ENCODE measurements at places on chromosomes 4 and X.

GRCh38 chr4:46886711-46887110, 22.3 kb downstream of the COX7B2 start:
- no peak for DNase-seq

GRCh38 chr4:138037696-138038095, 204.5 kb downstream of the SLC7A11 start:
- DNase-seq: no peak

GRCh38 chr4:119671205-119671604, 42.6 kb upstream of the PDE5A start:
- no peak for DNase-seq

DNA sequence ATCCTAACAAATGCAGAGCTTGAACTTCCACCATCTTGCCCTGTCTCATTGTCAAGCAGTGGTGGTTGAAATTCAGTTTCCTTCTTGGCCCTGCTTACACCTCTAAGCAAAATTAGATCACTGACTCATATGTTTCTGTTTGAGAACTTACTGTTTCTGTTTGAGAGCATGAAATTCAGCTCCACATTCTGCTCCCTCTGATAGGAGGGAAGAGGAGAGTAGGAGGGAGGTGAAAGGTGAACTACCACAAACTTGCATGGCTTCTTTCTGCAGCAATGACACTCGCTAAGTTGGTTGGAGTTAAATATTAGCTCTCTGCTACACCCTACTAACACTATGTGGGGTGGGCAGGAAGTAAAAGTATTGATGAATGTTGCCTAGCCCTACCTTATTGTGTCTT, 117.8 kb upstream of the EDA2R start:
- DNase-seq: no peak

DNA sequence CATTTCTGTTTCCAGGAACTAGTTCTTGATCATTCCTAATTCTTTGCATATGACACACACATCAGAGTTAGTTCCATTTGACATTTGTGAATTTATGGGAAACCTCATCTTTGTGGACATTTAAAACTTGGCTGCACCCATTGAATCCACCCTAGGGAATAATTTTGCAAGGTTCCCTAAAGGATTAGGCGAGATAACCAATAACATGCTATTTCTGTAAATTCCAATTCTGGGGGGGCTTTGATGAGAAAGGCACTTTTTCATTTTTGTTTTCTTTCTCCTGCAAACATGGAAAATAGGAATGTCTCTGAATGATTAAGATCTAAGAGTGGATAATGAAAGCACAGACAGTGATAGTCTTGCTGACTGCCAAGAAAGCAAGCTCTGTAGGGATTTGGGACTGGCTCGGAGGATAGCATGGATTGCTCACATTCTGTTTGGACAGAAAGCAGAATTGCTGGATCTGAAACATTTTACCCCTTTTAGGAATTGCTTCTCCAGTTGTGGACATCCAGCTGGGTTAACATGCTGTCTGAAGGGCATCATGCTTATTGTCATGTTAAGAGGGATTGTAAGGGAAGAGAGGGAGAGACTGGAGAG, 145.1 kb downstream of the NHS start:
- DNase-seq: no peak

DNA sequence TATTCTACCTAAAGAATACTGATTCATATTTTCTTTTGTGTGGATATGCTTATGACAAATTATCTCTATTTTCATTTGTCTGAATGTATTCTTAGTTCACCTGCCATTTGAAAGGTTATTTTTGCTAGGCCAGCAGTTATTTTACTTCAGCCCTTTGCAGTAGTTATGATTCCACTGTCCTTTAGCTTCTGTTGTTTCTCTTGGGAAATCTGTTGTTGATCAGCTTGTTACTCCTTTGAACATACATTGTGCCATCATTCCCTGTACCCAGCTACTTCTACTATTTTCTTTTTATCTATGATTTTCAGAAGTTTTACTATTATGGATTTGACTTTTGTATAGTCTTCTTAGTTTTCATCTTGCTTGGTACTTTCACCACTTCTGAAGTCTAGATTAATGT, 37.2 kb downstream of the RBM46 start:
- no peak for DNase-seq

DNA sequence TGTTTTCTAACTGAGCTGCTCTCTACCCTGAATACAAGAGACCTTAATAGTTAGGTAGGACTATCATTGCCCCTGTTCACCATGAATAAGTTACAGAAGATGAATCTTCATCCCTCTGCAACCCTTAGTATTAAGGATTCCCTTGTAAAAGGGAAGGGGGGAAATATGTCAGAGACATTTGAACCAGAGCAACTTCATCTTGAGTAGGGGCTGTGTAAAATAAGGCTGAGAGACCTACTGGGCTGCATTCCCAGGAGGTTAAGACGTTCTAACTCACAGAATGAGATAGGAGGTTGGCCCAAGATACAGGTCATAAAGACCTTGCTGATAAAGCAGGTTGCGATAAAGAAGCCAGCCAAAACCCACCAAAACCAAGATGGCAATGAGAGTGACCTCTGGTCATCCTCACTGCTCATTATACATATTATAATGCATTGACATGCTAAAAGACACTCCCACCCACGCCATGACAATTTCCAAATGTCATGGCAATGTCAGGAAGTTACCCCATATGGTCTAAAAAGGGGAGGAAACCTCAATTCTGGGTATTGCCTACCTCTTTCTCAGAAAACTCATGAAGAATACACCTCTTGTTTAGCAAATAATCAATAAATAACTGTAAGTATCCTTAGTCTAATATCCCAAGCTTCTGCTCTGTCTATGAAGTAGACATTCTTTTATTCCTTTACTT, 19.5 kb upstream of the TMPRSS11B start:
- DNase-seq: no peak

- no peak for DNase-seq
These were observed 235.7 kb downstream of the NKX6-1 start for GRCh38 chr4:84263415-84263814.

DNA sequence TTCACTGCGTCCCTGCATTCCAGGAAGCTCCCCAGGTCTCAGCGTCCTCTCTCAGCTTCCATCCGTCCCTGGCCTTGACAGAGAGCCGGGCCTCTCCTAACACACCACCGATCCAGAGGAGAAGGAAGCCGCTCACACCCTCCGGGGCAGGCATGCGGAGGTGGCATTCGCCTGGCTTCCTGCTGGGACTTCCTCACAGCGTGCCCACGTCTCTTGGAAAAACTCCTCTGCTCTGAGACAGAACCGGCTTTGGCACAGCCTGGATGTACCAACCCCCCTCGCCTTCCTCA, 3.2 kb downstream of the CTAG2 start:
- DNase-seq: no peak

DNA sequence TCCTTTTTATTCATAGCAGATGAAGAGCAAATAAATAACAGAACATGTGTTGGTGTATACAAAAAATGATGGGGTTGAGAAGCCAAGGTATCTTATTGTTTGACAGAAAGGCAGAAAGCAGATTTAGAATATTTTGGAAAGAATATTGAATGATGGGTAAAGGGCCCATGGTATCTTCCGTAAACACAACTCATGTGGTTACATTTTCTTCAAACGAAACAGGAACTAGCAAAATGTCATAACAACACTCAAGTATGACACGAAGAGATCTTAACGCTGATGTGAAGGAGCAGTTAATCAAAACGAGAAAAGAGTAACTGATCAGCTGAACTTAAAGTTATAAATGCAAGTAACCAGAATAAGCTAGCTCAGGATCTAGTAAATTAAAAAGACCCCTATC, 195.7 kb upstream of the GK2 start:
- no peak for DNase-seq

- no peak for DNase-seq
These were observed 63.7 kb upstream of the PDGFRA start for GRCh38 chr4:54165438-54165837.

DNA sequence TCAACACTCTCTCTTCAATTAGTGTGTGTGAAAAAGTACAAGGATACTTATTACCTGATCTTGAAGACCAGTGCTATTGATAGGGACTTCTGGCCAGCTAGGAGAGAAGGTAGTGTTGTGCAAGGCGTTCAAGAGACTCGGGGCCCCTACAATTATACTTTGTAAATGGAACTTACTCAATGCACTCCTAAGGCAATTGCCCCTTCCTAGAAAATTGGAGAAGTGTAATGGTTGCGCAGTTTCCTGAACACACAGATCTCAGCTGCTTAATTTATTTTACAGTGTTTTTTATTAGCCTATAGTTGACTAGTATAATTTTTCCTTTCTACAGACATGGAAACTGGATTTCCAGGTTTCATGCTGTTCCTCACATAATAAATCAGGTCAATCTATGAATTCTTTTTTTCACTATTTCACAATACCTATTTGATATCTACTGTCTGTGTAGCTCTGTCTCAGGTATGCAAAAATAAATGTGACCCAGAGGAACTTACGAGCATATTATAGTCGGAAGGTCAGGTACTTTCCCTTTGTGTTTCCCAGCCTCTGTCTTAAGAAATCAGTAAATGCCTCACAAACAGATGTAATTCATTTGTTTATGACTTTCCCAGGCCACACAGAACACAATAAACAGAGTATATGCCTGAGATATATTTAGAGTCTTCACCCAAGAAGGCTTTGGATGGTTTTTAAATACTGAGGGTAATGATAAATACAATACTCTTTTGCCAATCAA, 89.1 kb upstream of the TET2 start:
- no peak for DNase-seq

- DNase-seq: no peak
These were observed 115.7 kb upstream of the GPC4 start for GRCh38 chrX:133530960-133531359.

DNA sequence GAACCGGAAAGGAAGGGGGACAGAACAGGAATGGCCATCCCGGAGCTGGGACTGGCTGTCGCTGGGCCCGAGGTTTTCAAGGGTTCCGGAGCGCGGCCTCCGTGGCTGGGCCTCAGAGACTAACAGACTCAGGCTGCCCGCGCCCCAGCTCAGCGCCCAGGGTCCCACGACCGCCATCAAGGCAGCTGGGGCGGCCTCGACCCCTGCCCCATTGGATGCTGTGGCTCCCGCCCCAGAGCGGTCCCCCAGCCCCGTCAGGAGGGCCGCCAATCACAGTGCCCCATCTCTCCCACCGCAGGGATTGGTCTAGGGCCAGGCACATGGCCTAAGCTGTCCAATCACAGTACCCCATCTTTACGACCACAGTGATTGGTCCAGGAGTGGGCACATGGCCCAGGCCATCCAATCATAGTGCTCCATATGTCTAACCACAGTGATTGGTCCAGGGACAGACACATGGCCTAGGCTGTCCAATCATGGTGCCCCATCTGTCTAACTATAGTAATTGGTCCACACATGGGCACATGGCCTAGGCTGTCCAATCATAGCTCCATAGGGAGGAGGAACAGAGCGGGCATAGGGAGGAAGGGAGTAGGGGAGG, 105.3 kb upstream of the NKX1-1 start:
- DNase-seq: peak; percentile 24

- DNase-seq: no peak
These were observed 18.0 kb downstream of the SUV39H1 start for GRCh38 chrX:48714573-48714972.

DNA sequence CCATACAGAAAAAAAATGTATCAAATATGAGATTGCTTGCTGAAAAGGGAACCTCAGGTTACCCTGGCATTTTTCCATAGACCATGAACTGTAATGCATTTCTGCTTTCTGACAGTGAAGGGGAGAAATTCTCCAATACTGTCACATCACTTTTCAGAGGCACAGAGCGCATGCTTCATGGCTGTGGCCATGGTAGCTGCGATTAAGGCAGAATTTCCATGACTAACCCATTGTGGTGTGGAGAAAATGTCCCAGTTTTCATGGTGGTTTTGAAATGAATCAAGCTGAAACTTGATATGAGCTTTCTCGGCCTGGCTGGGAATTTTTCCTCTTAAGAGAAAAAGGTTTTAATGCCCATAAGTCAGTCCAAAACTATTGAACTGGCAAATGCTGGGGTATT, 39.5 kb upstream of the MAP3K15 start:
- DNase-seq: peak; percentile 21

- no peak for DNase-seq
These were observed 12.2 kb upstream of the RAP1GDS1 start for GRCh38 chr4:98248934-98249333.

GRCh38 chrX:30734782-30735181, 81.6 kb downstream of the GK start:
- no peak for DNase-seq

GRCh38 chr4:61094854-61095598, 105.1 kb upstream of the ADGRL3 start:
- DNase-seq: no peak

- no peak for DNase-seq
These were observed 114.5 kb downstream of the ANXA5 start for GRCh38 chr4:121582296-121582695.

- DNase-seq: no peak
These were observed 5.7 kb downstream of the TRPC5OS start for GRCh38 chrX:111881715-111882114.

DNA sequence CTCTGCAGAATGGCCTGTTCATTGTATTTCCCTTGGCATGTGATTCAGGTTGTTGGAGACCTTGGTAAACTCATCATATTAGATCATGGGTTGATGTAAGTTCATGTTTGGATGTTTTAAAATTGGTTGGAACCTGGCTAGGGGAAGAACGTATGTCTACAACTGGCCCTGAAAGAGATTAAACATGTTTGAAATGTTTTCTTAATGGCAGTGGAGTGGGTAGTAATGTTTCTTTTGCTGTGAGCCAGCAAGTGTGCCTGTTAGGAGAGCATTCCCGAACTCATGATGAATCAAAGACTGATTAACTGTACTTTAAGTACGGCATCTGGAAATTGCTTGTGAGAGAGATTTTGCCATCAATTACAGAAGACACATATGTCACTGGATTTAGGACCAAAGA, 44.5 kb upstream of the SLC4A4 start:
- no peak for DNase-seq
